ENCODE measurements at places on chromosomes 13 and 19. TPM values are rescaled to one million over a fixed set of nuclear protein-coding genes. Genes with fewer than 3 reads are reported as not detected.

IZUMO2 gene
- not detected for total RNA-seq

- no peaks in the 10 kb centered on the region for H3K27me3 ChIP-seq
- H3K27ac ChIP-seq, result no peak overlapping the region
- peaks cover 4% of the 10 kb centered on the region for H3K4me1 ChIP-seq
- no peak overlapping the region for H3K4me3 ChIP-seq
- H3K36me3 ChIP-seq, result no peaks in the 10 kb centered on the region
- DNase-seq, result no peak
Observed at GRCh38 chr19:13956365-13956744, 4.0 kb downstream of the DCAF15 start.

ZNF626 gene
- 36.8 TPM for total RNA-seq

DNA sequence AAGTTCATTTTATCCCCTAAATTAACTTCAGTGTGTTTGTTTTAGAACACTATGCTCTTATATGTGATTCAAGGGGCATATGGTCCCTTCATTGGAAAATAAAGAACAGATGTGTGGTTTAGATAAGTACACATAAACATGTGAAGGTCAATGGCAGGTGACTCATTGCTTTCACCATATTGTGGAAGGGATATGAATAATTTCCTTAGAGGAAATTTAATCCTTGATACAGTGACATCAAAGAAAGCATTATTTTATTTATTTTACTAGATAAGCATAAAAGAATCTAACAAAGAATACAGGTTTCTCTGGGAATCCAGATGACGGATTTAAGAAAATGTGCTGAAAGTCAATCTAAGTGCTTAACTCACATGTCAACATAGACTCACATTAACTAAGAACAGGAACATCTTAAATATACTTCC lies 373.5 kb downstream of the KCTD12 start:
- no peaks in the 10 kb centered on the region for H3K27me3 ChIP-seq
- H3K4me1 ChIP-seq, result no peaks in the 10 kb centered on the region
- no peak overlapping the region for H3K27ac ChIP-seq
- no peak overlapping the region for H3K4me3 ChIP-seq

SULT2B1 gene
- not detected for total RNA-seq

GRCh38 chr19:38657633-38658222 lies 10.3 kb downstream of the ACTN4 start:
- H3K4me3 ChIP-seq, result no peak overlapping the region
- H3K27me3 ChIP-seq, result no peaks in the 10 kb centered on the region
- H3K36me3 ChIP-seq, result no peaks in the 10 kb centered on the region
- peak overlapping the region; percentile 72 for H3K27ac ChIP-seq
- H3K4me1 ChIP-seq, result peaks cover 41% of the 10 kb centered on the region

MED4 gene
- 47.1 TPM for total RNA-seq

DNA sequence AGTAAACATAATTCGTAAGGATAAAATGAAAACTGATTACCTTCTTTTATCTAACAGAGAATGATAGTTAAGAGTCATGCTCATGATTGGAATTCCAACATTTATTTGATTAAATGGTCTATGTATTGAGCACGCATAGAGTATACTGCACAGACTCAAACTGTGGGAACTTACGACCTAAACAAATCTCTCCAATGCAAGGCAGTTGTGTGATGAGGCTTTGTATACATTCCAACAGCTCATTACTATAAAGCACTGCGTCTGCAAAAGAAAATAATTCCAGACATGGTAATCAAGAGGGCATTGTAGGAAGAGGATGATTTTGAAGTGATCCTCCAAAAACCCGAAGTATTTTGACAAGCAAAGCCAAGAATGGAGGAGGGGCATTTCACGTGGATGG lies 169.5 kb downstream of the NUFIP1 start:
- no peaks in the 10 kb centered on the region for H3K4me1 ChIP-seq
- H3K4me3 ChIP-seq, result no peak overlapping the region
- H3K27ac ChIP-seq, result no peak overlapping the region
- DNase-seq, result no peak
- H3K27me3 ChIP-seq, result no peaks in the 10 kb centered on the region

ZNF682 gene
- total RNA-seq, result 4.5 TPM

PLEKHF1 gene
- total RNA-seq, result 14.8 TPM

DNA sequence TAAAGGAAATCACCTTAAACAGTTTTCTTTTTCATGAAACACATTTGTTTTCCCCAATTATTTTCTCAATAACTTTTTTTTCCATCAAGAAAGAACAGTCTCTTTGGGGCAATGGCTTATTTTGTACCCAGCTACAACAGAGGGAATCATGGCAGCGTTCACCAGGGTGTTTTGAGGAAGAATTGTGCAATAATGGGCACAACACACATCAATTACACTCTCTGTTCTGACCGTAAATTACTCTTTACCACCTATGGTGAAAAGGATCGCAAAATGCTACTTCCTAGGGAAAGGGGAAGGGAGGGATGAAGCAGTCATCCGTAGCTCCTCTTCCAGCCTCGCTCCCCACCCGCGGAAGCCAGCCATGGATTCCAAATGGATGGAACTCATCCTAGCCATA lies 38.6 kb downstream of the TMTC4 start:
- H3K27ac ChIP-seq, result no peak overlapping the region
- DNase-seq, result no peak
- H3K27me3 ChIP-seq, result no peaks in the 10 kb centered on the region
- H3K4me3 ChIP-seq, result no peak overlapping the region
- H3K4me1 ChIP-seq, result no peaks in the 10 kb centered on the region

GRCh38 chr19:17454576-17455071 lies 6.1 kb downstream of the NXNL1 start:
- H3K4me3 ChIP-seq, result no peak overlapping the region
- H3K27me3 ChIP-seq, result no peaks in the 10 kb centered on the region
- no peak overlapping the region for H3K27ac ChIP-seq
- H3K4me1 ChIP-seq, result peaks cover 3% of the 10 kb centered on the region
- H3K36me3 ChIP-seq, result no peaks in the 10 kb centered on the region

- H3K27me3 ChIP-seq, result no peaks in the 10 kb centered on the region
- H3K4me3 ChIP-seq, result no peak overlapping the region
- H3K36me3 ChIP-seq, result no peaks in the 10 kb centered on the region
Observed at GRCh38 chr19:48506138-48506733, 5.4 kb downstream of the LMTK3 start.

VWA8 gene
- 21.3 TPM for total RNA-seq

- no peak overlapping the region for H3K27ac ChIP-seq
- no peaks in the 10 kb centered on the region for H3K4me1 ChIP-seq
- no peak overlapping the region for H3K4me3 ChIP-seq
- no peaks in the 10 kb centered on the region for H3K27me3 ChIP-seq
- DNase-seq, result no peak
- no peaks in the 10 kb centered on the region for H3K36me3 ChIP-seq
Observed at GRCh38 chr19:31985001-31985605, 360.3 kb upstream of the ZNF507 start.

LHB gene
- total RNA-seq, result not detected

GRCh38 chr13:74778087-74778486 lies 643.9 kb upstream of the KLF12 start:
- H3K27ac ChIP-seq, result no peak overlapping the region
- no peak for DNase-seq
- H3K36me3 ChIP-seq, result no peaks in the 10 kb centered on the region
- no peaks in the 10 kb centered on the region for H3K4me1 ChIP-seq
- no peak overlapping the region for H3K4me3 ChIP-seq

Measured in ovary (tissue), 10 donors.